ENCODE measurements at places on chromosomes 1 and 21.

- DNase-seq: no peak
These were observed 48.9 kb downstream of the SLC66A1 start for GRCh38 chr1:19360843-19361610.

DNA sequence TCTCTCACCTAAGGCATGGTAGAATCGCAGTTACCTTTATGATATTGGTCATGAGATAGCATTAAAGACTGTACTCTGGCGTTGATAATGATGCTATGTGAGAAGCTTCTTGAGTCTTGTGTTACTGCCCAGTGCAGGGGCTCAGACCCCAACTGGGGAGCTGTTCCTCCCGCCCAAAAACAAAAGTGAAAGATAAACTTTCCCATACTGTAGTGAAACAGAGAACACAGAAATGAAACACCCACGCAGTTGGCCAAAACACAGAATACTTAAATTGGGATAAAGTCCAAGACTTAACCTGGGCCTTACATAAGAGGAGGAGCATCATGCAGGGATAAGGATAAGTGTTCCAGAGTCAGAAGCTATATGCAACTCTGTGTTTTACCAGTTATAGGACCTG lies 130.6 kb downstream of the HHIPL2 start:
- DNase-seq: no peak

GRCh38 chr1:199667089-199667488 lies 360.4 kb upstream of the NR5A2 start:
- no peak for DNase-seq

GRCh38 chr1:68675336-68675735 lies 178.5 kb upstream of the DEPDC1 start:
- DNase-seq: no peak

GRCh38 chr1:200205216-200205995 lies 177.9 kb downstream of the NR5A2 start:
- DNase-seq: no peak

DNA sequence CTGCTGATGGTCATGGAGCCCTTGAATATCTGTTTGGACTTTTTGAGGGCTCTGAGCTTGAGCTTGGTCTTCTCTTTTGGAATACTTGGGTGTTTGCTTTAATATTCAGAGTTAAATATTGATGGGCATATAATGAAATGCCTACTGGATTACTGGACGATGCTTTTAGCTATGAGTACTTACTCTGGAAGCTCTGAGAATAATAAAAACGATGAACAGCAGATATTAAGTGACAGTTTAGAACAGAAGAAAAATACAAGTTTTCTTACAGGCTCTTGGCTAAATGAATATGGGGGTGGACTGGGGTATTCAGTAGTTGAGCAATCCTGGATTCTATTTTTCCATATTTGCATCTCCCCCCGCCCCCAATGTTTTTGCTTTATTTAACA lies 20.7 kb downstream of the GALNT2 start:
- no peak for DNase-seq

- no peak for DNase-seq
These were observed 36.2 kb upstream of the F13B start for GRCh38 chr1:197103300-197103699.

DNA sequence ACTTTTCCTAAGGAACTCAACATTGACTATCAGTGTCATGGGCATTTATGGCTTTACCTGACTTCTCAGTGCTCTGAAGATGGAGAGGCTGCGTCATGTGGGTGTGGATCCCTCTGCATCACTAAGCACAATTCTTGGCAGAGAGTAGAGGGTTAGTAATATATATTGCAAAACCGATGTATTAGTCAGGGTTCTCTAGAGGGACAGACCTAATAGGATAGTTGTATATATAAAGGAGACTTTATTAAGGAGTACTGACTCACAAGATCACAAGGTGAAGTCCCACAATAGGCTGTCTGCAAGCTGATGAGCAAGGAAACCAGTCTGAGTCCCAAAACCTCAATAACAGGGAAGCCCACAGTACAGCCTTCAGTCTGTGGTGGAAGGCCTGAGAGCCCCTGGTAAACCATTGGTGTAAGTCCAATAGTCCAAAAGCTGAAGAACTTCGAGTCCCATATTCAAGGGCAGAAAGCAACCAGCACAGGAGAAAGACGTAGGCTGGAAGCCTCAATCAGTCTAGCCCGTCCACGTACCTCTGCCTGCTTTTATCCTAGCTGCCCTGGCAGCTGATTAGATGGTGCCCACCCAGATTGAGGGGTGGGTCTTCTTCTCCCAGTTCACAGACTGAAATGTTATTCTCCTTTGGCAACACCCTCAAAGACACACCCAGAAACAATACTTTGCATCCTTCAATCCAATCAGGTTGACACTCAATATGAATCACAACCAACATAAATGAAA lies 159.7 kb upstream of the NRIP1 start:
- no peak for DNase-seq

DNA sequence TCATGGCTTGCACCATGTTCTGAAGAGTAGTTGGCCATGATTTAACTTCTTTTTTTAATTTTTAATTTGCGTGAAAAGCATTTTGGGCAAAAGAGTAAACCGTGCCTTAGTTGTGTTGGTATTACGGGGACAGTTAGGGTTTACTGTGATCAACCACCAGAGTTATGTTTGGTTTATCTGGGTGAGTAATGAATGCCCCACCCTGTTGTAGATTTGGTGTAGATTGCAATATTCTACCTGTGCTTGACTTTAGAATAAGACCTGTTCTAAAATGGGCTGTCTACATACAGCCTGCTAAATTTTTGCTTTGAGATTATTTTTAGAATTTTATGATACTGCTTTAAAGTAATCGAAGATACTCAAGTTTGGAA lies 1.4 kb downstream of the USP25 start:
- DNase-seq: no peak

DNA sequence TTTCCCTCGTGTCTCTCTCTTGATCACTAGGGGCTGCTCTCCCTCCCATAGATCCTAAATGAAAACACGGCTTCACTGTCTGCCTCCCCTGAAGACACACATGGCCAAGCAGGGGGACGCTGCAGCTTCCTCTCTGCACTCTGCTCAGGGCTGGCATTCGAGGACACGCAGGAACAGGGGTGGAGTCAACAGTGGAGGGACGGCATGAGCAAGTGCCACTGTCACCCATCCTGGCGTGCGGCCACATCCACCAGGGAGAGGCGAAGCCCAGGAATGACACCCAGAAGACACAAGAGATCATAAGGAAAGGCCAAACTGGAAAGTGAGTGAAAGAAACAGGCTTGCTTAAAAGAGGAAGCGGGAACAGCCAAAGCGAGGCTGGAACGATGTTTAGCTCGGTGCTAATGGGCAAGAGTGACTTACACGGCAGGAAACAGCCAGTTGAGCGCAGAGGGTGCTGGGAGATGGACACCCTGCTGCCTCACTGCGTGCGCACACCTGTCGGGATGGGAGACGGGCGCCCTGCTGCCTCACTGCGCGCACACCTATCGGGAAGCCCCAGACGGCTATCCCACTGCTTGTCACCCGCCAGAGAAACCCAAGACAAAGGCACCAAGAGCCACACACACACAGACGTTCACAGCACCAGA lies 13.6 kb upstream of the C1QTNF12 start:
- DNase-seq: no peak

DNA sequence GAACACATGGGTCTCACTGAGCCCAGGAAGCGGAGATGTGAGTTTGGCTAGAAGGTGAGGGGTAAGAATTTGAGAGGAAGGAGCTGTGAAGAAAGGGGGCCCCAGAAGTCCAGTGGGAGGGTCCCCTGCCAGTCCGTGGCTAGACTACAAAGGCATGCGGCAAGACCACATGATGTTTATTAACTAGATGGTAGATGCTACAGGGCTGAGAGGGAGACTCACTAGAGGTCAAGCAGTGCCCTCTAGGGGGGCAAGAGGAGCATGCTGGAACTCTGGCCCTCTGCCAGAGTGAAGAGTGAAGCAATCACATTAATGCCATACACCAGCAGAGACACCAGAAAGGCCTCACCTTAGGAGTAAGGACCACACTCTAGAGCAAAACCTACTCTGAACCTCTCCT lies 12.2 kb downstream of the KIAA0319L start:
- no peak for DNase-seq

- DNase-seq: peak; percentile 59
These were observed 229.2 kb downstream of the TTLL7 start for GRCh38 chr1:83769594-83770318.

- DNase-seq: peak; percentile 58
These were observed 23.8 kb downstream of the TSEN15 start for GRCh38 chr1:184075055-184076029.

DNA sequence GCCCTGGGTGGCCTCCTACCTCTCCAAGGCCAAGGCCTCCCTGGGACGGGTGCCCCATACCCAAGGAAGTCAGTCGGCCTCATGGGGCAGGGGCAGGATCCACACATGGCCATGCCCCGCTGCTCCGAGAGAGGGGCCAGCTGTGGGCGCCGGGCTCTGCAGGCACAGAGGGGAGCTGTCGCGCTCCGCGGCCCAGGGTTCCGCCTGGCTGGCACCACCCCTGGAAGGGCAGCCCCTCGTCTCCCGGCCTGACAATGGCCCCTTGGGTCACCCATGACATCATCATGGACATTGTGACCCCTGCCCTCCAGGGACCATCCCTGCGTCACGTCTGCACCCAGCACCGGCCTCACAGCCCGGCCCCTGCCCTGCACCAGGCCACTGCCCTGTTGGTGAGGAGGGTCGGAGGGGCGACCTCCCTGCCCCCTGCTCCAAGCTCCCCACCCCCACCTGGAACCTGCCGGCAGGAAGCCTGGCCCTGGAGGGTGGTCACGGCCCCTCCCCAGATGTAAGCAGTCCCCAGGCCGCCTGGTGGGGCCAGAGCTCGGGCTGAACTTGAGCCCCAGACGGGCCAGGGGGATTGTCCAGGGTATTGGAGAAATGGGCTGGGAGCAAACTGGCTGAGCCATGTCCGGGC lies 5.8 kb downstream of the TTLL10 start:
- DNase-seq: no peak

- peak; percentile 58 for DNase-seq
These were observed 133.1 kb downstream of the SETD4 start for GRCh38 chr21:35927262-35927661.

- no peak for DNase-seq
These were observed 8.4 kb downstream of the MYBPH start for GRCh38 chr1:203167026-203167912.

DNA sequence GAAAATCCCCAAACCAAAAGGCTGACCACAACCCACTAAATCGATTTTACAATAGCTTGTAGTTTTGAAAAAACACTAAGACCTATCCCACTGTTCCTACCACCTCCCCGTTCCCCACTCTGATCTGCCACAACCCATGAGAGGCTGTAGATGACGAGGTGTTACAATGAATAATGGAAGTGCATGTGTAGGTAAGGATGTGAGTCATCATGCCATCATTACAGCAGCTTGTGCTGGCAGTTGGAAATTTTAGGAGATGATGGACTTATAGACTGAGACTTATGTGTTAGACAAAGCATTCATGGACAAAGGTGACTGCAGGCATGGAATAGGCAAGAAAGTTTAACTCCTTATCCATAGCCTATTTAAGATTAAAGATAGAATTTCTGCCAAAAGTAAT lies 184.7 kb upstream of the CACYBP start:
- DNase-seq: no peak

GRCh38 chr1:12472156-12472797 lies 145.7 kb downstream of the DHRS3 start:
- DNase-seq: no peak

DNA sequence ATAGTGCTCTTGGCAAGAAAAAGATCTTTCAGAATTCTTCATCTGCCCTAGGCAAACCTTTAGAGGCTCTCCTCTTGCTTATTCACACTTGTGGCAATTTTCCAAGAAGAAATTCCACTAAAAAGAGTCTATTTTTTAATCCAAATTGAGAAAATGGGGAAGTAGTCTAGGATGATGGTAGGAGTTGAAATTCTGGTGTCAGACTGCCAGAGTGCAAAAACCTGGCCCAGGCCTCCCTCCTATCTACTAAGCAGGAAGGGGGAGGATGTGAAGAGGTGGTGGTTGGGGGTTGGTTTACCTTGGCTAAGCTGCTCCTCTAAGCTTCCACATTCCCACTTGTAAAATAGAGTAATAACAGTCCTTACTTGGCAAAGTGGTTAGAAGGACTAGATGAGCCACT lies 120.6 kb upstream of the KCNJ15 start:
- no peak for DNase-seq

GRCh38 chr1:4970532-4970931 lies 316.1 kb downstream of the AJAP1 start:
- no peak for DNase-seq

- no peak for DNase-seq
These were observed 100.5 kb downstream of the NPHP4 start for GRCh38 chr1:5891736-5892135.

GRCh38 chr1:83882906-83883305 lies 116.0 kb downstream of the TTLL7 start:
- no peak for DNase-seq

GRCh38 chr1:219058891-219059820 lies 114.5 kb upstream of the LYPLAL1 start:
- no peak for DNase-seq

- DNase-seq: peak; percentile 64
These were observed 76.3 kb downstream of the MORN1 start for GRCh38 chr1:2314803-2315673.

GRCh38 chr1:202697038-202697437 lies 13.2 kb downstream of the SYT2 start:
- DNase-seq: no peak

- DNase-seq: no peak
These were observed 107.4 kb downstream of the LEPR start for GRCh38 chr1:65527707-65528503.

DNA sequence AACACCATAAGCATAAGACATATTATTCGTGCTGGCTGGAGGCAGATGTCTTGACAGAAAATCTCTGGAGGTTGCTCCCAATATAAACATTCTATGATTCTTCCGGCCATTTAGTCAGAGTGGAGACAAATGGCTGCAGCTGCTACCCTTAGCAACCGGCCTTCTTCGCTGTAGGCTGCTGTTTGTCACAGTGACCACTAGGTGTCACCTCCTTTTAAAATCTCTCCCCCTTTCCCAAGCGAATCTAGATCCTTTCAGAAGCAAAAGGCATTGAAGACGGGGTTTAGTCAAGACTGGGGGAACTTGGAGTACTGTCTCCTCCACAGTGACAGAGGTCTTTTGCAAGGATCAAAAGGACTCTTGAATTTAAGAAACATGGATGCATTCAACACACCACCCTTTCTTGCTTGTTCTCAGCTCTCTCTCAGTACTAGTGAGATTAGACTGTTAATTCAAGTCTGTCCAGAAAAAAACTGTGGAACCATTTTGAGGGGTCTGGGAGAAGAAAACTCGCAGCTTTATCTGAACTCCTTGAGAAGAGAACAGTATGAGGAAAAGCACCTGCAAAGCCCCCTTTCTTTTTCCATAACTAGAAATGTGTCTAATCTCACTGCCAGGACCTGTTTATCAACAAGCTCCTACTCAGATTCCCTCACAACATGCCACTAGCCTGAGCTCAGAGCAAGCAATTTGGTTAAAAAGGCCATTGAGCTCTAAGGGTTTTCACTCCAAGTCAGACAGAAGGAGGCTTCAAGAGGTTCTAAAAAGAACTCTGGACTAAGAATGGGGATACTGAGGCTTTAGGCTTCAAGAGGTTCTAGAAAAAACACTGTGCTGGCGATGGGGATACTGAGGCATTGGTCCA lies 408.3 kb upstream of the PLXNA2 start:
- no peak for DNase-seq

DNA sequence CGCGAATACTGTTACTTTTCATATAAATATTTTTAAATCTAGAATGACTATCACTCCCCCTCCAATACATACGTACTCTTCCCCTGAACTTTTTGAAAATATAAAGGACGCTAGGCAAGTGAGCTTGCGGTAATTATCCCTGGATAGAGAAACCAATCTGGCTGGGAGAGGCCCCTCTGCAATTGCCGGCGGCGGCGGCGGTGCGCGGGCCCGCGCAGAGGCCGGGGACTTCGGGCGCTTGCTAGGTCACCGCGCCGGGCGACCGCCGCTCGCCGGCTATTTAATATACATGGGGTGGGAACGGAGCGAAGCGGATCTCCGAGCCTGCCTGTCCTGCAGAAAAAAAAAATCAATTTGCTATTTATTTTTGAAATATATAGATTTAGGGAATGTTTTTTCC lies 416.3 kb upstream of the ESRRG start:
- DNase-seq: no peak

Measured in spinal cord (tissue), 10 donors.